D721Med (cell line): ENCODE measurements at places on chromosomes 6 and 20.

GRCh38 chr6:112190164-112190563 lies 64.2 kb downstream of the LAMA4 start:
- DNase-seq: no peak

GRCh38 chr6:108862479-108863191 lies 14.4 kb downstream of the ARMC2 start:
- no peak for DNase-seq

- no peak for DNase-seq
Measured at GRCh38 chr6:146578054-146578453, 20.7 kb upstream of the ADGB start.

GRCh38 chr6:112221981-112222852 lies 32.1 kb downstream of the LAMA4 start:
- DNase-seq: no peak

DNA sequence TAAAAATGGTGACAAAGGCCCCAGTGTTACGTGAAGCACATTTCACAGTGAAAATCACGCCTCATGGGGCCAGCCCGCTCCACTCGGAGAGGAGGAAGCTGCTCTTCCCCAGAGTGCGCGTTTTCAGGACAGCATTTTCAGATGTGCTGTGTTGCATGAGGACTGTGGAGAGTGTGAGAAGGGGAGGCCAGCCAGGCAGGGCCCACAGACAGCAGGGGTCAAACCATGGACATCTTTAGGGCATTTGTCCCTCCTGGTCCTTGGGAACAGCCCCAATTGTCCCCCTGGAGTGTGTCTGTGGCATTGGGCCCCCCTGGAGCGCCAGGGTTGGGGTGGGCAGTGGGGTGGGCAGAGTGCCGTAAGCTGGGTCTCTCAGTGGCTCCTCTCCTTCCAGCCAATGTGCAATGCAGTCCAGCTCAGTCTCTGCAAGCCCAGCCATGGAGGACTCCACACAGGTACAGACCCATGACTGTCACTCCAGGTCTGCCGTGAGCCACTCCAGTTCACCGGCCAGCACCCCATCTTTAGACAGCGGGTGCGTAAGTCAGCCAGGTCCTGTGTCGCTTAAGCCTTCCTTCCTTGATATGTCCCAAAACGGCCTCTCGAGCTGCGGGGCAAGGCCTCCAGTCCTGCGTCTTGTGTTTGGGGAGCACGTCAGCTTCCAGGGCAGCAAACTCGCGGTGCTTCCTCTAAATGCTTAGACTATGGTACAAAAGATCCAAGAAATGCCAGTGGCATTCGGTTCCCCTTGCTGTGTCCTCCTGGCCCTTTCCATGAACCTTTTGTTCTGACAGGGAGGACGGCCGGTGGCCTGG lies 159.3 kb upstream of the AFDN start:
- no peak for DNase-seq

DNA sequence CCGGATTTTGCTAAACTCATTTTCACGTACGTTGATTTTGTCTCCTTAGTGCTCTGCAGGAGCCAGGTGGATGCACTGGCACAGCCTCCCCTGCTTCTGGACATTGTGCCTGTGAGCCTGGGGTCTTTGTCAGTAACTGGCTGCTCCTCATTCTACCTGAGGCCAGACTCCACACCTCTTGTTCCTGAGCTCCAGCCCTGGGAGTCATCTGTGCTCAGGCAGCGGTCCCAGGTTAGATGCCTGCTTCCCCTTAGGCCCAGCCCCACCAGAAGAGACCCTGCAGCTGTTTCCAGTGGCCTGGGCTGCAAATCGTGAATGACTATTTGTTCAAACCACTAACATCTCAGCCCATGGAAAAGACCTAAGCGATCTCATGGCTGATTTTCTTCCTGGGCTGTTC lies 129.1 kb downstream of the ERMARD start:
- no peak for DNase-seq

GRCh38 chr6:96716221-96716620 lies 121.1 kb downstream of the GPR63 start:
- DNase-seq: no peak

GRCh38 chr6:51753635-51754034 lies 333.8 kb downstream of the PKHD1 start:
- DNase-seq: no peak

GRCh38 chr6:1701668-1702353 lies 92.1 kb downstream of the FOXC1 start:
- no peak for DNase-seq

DNA sequence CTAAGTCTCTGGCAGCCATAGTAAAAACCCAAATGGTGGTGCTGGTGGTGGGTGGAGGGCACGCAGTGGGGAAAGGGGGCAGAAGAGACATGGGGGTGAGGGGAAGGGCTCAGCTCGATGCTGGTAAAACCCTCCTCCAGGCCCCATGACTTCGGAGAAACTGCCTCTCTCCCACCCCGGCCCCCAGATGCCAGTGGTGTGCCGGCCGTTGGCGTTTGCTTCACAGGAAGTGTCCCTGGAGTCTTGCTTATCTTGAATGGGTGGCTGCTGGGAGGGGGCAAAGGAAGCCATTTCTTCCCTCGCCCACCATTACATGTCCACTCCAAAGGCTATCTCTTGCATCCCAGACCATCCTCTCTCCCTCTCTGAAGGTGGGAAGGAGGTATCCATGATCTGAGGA lies 25.4 kb downstream of the VEGFA start:
- no peak for DNase-seq

DNA sequence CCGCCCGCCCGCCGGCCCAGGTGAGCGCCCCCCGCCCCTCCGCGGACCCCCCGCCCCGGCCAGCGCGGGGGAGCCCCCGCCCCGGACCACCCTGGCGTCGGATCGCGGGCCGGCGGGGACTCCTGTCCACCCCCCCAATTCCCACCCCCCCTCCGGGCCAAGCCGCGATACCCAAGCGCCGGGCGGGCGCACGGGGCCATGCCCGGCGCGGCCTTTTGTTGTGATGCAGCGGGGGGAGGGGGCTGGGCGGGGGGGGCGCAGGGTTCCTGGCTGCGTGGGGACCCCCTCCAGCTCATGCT lies 245 bp downstream of the SRC start:
- no peak for DNase-seq

DNA sequence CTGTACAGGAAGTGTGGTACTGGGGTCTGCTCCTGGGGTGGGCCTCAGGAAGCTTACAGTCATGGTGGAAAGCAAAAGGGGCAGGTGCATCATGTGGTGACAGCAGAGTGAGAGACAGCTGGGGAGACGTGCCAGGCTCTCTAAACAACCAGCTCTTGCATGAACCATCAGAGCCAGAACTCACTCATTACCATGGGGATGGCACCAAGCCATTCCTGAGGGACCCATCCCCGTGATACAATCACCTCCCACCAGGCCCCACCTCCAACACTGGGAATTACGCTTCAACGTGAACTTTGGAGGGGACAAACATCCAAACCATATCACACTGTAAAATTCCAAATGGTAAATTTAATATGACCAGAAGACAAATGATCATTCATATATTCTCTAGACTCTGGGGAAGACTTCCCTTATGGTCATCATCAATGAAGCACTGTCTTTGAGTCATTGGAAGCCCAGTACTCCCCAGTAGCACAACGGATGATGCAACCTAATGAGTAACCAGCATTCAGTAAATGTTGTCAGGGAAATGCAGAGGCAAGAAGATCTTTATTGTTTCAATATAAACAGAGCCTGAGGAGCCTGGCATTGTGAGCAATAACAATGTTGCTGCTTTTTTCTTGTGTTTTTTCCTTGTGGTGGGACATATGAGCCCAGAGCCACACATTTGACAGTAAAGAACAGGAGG lies 48.2 kb upstream of the RALY start:
- DNase-seq: no peak

GRCh38 chr20:18904192-18904591 lies 90.6 kb downstream of the SCP2D1 start:
- no peak for DNase-seq

DNA sequence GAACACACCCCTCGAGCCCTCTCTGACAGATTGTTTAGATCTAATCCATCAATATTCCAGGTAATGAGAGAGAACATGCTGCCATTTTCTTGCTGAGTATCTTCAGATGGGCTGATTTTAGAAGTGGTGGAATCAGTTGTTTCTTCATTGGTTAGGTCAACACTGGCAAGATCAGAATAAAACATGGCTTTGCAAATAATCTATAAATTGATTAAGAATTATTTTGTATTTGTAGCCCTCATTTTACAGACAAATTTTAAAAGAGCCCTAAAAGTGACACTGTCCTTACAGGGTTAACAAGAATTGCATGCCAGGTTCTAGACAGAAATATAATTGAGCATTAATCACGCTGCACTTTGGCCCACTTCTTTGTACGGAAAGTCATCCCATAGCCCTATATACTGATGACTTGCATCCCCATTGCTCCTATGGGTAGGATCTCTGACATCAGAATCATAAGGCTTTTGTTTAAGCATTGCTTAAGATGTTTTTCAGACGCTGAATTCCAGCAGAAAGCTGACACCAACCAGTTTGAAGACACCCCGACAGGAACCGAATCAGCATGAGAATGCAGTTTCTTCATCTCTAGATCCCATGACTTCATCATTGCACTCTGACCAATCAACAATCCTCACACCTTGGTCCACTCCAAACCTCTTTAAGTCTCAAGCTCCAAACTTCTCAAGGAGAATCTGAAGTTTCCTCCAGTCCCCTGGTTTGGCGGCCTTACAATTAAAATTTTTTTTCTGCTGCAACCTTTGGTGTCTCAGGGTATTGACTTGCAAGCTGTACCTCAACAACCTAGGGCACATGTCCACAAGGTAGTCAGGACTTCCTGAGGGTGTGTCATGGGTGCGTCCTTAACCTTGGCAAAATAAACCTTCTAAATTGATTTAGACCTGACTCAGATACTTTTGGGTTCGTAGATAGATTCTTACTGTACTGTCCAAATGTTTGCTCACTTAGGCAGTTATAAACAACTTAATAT lies 7.8 kb downstream of the TDP2 start:
- DNase-seq: no peak

GRCh38 chr6:55633471-55633870 lies 54.5 kb upstream of the HMGCLL1 start:
- DNase-seq: no peak
